Kidney tubule cell (primary cell): ENCODE measurements at places on chromosomes 6 and 20.

GRCh38 chr6:90285611-90286381 lies 10.8 kb downstream of the BACH2 start:
- DNase-seq, result peak; percentile 94

DNA sequence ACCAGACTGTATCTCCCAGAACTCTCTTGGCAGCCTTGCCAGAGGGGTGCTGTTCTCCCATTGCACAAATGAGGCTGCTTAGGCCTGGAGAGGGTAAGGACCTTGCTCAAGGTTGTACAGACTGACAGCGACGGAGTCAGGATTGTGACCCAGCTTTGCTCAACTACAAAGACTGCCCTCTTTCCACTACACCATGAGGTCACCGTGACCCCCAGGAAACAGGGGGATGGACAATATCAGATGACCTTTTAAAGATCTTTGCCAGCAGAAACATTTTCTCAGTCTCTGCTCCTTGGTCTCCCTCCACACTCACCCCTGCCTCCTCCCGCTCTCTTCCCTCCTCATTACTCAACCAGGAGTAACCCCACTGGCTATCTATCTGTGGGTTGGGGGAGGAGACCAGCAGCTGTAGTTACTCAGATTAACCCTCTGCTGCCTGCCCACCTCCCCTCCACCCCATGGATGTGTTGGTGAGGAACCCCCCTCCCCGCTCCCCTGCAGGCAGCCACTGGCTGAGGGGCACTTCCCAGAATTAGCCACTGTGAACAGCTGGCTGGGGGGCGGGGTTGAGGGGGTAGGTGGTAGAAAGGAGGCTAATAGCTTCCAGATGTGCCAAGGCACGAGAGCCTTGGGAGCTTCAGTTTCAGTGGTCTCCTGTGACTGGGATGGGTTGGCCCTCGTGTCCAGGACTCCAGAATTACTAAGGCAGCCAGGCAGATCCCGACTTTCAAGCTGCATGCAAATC lies 26.9 kb upstream of the MRPS18A start:
- DNase-seq, result no peak

- peak; percentile 90 for DNase-seq
Observed at GRCh38 chr6:27814665-27815424, 97.4 kb downstream of the OR2B2 start.

GRCh38 chr6:78570044-78570443 lies 297.3 kb upstream of the IRAK1BP1 start:
- DNase-seq, result no peak

GRCh38 chr20:1295276-1295930 lies 29.3 kb downstream of the SNPH start:
- no peak for DNase-seq

- peak; percentile 92 for DNase-seq
Observed at GRCh38 chr6:44072959-44073611, 54.2 kb downstream of the MRPL14 start.

GRCh38 chr6:8432614-8433013 lies 2.7 kb downstream of the SLC35B3 start:
- no peak for DNase-seq

DNA sequence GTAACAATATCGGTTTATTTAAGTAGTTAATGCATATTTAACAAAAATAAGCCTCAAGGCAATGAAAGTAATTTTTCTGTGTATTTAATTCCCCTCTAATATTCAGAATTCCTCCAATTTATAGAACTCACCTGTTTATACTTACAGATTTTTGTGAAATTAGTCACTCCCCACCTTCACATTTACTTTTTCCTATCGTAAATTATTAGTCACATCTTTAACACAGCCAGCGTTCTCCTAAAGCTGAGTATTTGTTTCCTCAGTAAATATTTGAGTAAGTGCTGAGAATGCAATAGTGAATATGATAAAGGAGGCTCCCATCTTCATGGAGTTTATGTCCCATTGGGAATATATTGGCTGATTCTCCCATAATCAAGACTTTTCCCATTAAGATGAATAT lies 88.0 kb downstream of the SYCP2 start:
- DNase-seq, result no peak

DNA sequence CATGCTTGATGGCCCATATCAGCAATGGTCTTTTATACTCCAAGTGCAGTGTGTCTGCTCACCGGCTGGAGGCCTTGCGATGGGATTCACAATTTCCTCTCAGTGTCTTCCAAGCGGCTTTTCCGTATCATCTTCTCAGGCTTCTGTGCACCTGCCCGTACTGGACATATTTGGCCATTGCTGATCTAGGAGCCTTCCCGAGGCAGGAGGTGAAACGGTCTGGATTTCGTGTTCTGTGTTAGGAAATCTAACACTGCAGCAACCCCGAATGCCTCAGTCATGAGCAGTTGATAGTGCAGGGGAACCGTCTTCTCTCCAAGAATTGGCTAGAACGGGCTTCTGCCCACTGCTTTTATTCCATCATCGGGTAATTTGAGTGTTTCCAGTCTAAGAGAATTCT lies 60.5 kb downstream of the PPP1R14C start:
- no peak for DNase-seq

- DNase-seq, result no peak
Observed at GRCh38 chr6:372336-372911, 19.1 kb upstream of the IRF4 start.

- DNase-seq, result peak; percentile 81
Observed at GRCh38 chr6:158867381-158868121, 48.4 kb upstream of the EZR start.

DNA sequence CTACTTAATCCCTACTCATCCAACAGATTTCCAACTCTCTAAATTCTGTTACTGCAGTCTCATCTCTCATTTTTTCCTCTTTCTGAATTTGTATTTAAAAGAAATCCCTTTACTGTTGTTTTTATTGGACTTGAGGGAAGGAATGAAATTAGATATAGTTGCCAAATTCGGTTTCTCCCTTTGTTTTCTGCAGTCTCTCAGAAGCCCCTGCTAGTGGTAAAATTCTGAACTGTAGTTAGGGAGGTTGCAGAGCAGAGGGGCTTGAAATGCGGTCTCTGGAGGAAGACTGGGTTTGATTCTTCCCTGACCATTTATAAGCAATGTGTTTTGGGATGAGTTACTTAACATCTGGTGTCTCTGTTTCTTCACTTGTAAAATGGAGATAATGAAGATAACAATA lies 106.3 kb upstream of the TBX18 start:
- no peak for DNase-seq

DNA sequence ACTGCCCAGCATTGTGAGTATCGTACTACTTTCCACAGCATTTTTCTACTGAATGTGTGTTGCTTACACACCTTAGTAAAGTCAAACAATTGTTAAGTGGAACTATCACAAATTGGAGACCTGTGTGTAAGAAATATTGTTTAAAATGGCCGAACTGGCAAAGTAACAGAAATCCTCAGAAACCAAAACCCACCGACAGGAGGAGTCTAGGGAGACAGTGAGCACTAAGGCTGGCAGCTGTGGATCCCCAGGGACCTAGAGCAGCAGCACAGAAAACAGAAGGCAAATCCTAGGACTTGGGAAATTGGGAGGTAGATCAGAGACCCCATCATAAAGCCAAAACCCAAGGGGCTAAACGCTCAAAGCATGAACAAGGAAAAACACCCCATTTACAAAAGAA lies 69.9 kb downstream of the SESN1 start:
- DNase-seq, result no peak

DNA sequence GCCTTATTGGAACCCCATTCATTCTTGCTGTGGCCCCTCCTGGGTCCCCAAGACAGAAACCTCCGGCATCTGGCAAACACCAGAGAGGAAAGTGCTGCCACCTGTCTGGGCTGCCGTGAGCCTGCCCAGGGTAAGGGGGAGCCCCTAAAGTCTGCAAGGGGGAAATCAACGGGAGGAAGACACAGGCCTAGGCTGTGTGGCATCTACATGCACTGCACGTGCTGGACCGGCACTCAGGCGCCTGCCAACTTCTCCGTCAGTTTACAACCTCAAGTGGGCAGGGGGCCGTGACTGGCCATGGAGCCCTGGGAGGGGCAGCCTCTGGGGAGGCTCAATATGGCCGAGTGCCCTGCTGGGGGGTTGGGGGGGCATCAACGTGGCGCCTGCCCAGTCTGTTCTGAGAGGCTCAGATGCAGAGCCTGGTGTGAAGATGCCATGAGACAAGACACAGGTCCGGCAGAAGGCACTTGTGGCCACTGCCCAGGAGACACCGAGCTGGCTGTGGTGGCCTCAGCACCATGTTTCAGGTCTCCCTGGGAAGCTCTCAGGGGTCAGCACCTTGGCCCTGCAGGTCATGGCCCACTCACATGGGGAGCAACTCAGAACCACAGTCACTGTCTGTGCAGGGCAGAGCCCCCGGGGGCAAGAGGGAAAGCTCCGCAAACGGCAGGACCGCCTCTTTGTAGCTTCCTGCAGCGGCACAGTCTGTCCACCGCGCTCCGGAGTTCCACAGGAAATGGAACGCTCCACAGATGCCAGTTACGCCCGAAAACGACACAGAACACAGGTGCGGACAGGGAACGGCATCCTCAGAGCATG lies 8.4 kb downstream of the UCKL1 start:
- no peak for DNase-seq

GRCh38 chr6:147384737-147385710 lies 123.5 kb upstream of the SAMD5 start:
- no peak for DNase-seq

GRCh38 chr6:169965657-169966311 lies 214.4 kb downstream of the ERMARD start:
- no peak for DNase-seq

GRCh38 chr6:22436134-22436533 lies 133.2 kb upstream of the HDGFL1 start:
- no peak for DNase-seq

GRCh38 chr20:63698739-63699465 lies 2.5 kb downstream of the TNFRSF6B start:
- DNase-seq, result peak; percentile 94

DNA sequence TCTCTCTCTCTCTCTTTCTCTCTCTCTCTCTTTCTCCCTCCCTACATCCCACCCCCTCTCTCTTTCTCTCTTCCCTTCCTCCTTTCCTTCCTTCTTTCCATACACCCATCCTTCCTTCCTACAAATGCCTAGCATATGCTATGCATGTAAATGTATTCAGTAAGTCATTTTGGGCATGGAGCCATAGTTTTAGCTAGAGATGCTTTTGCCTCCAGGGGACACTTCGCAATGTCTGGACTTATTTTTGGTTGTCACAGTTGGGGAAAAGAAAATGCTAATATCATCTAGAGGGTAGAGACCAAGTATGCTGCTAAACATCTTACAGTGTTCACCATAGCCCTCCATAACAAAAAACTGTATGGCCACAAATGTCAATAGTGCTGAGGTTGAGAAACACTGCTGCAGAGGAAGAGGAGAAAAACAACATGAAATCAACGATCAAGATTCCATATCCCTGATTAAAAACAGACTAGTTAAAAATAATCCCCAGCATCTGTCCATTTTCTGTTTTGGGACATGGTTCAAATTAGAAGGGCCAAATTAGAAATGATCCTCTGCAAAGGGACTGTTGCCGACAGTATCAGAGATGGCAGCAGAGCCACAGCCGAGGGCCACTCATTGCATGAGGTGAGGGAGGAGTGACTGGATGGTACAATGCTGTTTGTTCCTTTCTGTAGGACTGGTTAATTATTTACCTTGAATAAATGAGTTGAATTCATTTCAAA lies 152.7 kb downstream of the SH3BGRL2 start:
- DNase-seq, result peak; percentile 22

DNA sequence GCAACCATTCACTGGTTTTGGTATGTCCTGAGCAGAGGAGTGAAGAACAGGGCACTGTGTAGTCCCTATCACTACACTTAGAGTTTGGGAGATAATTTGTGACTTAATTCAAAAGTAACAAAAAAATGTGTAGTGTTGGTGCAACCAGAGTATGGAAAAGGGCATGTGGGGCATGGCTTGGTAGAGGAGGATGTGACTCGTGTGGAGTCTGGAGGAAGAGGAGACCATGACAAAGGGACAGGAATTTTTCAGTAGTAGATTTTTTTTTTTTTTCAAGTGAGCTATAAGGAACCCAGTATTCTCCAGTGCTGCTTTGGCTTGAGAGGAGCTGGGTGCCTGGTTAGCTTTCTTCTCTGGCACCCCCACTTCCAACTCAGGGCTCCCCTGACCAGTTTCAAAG lies 5.1 kb downstream of the MTRES1 start:
- DNase-seq, result peak; percentile 61

DNA sequence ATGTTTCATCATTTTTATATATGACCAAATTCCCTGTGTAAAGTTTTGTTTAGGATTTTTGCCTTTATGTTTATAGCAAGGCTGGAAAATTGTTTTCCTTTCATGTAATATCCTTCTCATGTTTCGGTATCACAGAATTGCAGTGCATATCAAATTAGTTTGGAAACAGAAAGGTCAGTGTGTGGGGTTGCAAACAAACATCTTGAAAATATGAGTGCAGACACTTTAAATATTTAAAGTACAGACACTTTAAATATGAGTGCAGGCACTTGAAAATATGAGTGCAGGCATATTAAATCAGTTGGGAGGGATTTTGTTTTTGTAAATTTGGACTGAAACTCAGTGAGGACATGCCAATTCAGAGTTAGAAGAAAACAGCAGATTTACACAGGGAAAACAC lies 6.5 kb downstream of the SLPI start:
- DNase-seq, result no peak

DNA sequence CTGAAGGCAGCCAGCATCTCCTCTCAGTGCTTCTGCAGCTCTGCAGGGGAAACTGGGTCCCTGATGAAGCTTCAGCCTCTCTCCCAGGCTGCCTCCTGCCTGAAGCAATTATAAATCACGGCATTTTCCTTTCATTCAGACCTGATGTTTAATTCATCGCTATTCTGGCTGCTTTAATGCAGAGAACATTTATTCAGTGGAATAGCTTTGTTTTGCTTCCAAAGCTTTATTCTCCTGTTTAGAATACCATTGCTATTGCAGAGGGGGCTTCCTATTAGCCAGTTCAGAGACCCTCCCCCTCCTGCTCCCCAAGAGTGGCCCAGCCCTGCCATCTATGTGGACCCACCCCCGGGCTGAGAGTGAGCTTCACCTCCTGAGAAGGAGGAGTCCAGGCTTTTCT lies 255.6 kb downstream of the LRFN2 start:
- no peak for DNase-seq

DNA sequence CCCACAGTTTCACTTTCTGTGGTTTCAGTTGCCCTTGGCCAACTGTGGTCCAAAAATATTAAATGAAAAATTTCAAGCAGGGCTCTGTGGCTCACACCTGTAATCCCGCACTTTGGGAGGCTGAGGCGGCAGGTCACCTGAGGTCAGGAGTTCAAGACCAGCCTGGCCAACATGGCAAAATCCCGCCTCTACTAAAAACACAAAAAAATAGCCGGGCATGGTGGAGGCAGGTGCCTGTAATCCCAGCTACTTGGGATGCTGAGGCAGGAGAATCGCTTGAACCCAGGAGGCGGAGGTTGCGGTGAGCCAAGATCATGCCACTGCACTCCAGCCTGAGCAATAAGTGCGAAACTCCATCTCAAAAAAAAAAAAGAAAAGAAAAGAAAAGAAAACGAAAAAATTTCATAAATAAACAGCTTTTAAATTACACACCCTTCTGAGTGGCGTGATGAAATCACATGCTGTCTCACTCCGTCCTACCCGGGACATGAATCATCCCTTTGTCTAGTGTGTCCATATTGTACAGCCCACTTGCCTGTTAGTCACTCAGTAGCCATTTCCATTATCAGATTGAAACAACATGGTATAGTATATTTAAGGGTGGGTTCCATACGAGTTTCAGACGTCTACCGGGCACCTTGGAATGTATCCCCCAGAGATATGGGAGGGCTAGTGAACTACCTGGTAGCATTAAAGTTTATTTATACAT lies 11.7 kb downstream of the PTPRK start:
- peak; percentile 88 for DNase-seq
